ENCODE measurements at places on chromosomes 3 and 15.

DNA sequence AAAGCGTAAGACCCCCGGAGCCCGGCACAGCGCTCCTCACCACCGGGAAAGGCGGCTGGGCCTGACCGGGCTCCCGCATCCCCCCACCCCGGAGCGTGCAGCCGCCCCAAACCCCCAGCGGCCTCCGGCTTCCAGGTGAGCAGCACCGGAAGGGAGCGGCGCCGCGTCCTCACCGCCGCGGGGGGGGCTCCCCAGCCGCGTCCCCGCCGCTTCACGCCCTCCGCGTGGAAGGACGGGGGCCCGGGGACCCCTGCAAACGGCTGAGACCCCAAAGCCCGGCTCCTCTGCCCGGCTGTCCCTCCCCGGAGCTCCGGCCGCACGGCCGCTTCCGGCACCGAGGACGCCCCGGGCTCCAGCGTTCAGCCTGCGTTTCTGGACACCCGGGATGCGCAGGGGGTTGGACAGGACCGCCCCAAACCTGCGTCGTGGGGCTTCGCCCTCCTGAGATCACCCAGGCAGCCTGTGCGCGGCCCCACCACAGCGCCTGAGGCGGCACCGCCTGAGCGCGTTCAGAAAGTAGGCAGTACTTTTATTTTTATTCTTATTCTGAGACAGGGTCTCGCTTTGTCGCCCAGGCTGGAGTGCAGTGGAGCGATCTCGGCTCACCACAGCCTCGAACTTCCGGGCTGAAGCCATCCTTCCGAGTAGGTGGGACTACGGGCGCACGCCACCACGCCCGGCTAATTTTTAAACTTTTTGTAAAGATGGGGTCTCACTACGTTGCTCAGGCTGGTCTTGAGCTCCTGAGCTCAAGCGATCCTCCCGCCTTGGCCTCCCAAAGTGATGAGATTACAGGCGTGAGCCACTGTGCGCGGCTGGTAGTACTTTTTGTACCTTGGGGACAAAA is 51.6 kb upstream of the BLM start:
- peak; percentile 81 for DNase-seq

DNA sequence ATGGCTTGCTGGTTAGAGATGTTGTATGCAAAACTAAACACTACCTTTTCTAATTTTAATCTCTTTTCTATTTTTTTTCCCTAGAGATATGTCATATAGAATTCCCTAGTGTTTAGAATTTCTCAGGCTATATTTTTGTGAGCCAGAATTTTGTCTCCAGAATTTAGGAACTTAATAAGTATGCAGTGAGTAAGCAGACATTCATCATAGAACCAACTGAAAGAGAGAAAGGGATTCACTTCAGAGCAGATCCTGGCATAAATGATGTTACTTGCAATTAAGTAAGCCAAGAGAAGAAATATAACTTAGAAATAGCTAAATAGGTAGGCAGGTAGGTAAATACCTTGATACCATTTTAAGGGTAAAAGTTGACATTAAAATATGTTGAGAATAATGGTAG is 288.9 kb downstream of the ZNF385D start:
- no peak for DNase-seq

GRCh38 chr3:152197937-152198336 is 70.8 kb upstream of the MBNL1 start:
- DNase-seq, result no peak

GRCh38 chr3:98450372-98450771 is 12.6 kb upstream of the OR5K1 start:
- DNase-seq, result no peak

DNA sequence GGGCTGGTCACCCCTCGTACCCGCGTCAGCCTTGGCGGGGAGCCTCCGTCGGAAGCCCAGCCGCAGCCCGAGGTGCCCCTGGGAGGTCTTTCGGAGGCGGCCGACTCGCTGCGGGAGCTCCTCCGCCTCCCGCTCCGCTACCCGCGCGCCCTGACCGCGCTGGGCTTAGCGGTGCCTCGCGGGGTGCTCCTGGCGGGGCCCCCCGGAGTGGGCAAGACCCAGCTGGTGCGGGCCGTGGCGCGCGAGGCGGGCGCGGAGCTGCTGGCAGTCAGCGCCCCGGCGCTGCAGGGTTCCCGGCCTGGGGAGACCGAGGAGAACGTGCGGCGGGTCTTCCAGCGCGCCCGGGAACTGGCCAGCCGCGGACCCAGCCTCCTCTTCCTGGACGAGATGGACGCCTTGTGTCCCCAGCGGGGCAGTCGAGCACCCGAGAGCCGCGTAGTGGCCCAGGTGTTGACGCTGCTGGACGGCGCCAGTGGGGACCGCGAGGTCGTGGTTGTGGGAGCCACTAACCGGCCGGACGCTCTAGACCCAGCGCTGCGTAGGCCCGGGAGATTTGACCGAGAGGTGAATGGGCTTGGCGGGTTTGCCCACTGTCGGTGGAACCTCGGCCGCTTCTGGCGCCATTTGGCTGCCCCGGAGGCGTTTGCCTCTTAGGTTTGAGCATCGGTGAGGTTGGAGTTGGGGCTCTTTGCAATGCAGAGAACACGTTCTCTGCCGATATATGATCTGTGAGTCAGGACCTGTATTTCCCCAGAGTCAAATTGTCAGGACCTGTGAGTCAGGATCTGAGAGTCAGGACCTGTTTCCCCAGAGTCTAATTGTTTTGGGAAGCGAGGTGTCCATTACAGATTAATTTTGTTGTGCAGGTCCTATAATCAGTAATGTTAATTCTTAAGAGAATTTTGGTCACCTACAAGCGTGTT is 24.9 kb upstream of the GATM start:
- DNase-seq, result peak; percentile 48

GRCh38 chr3:99542767-99543518 is 95.5 kb upstream of the COL8A1 start:
- DNase-seq, result no peak

DNA sequence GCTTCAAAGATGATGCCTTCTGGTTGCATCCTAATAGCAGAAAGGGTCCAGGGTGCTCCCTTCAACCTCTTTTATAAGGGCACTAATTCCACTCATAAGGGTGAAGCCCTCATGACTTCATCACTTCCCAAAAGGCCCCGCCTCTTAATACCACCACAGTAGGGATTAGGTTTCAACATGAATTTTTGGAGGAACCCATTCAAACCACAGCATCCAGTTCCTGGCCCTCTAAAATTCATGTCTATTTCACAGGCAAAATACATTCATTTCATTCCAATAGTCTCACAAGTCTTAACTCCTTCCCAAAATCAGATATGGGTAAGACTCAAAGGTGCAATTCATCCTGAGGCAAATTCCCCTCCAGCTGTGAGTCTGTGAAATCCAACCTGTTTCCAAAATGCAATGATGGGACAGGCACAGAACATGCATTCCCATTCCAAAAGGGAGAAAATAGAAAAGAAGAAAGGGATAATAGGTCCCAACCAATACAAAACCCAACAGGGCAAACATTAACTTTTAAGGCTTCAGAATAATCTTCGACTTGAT is 124.0 kb downstream of the ATP1B3 start:
- no peak for DNase-seq

DNA sequence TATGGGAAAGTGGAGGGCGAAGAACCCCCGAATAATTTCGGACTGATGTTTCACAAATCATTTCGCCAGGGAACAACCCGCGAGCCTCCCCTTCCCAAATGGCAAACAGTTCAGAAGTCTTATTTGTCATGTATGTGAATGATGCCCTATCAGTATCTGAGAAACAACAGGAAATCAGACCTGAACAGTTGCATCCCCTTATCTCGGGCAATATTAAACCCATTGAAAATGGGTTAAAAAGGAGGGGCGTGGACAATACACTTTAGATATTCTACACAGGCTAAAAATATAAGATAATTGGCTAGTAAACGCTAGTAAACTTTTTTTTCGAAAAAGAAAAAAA is 1003.3 kb upstream of the NR2F2 start:
- no peak for DNase-seq

Measured in activated CD4-positive, alpha-beta T cell treated with anti-CD3 and anti-CD28 coated beads, Interleukin-2, Interleukin-6, amounts not matched to agents 100 ng/mL and 50 ng/mL, durations not matched to agents 16 hours and 8 hours (primary cell).